ENCODE measurements at places on chromosomes 12 and 14. TPM values are rescaled to one million over a fixed set of nuclear protein-coding genes. Genes with fewer than 3 reads are reported as not detected.

GRCh38 chr14:31405599-31406232 lies 14.6 kb downstream of the HEATR5A start:
- no peak overlapping the region for H3K27ac ChIP-seq
- H3K27me3 ChIP-seq, result no peaks in the 10 kb centered on the region
- DNase-seq, result no peak
- peaks cover 6% of the 10 kb centered on the region for H3K4me1 ChIP-seq

GRCh38 chr12:110966081-110966760 lies 45.8 kb upstream of the MYL2 start:
- no peak for DNase-seq
- H3K36me3 ChIP-seq, result no peaks in the 10 kb centered on the region
- H3K4me1 ChIP-seq, result no peaks in the 10 kb centered on the region

DNA sequence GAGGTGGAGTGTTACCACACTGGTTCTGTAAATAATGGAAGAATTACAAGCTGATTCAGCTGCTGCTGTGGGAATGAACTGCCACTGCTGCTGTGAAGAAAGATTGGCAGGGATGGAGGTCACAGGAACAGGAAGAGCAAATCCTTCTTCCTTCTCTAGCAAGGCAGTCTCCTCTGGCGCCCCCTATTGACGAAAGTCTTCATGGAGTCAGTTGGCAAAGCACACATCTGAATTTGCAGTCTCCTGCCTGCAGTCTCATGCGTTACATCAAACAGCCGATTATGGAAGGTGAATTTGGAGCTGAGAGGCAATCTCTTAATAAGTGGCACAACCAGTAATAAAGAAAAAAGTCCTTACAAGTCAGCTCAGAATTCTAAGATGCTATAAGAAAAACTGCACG lies 106.0 kb upstream of the TMTC1 start:
- H3K27ac ChIP-seq, result no peak overlapping the region
- H3K4me1 ChIP-seq, result no peaks in the 10 kb centered on the region
- DNase-seq, result no peak
- no peaks in the 10 kb centered on the region for H3K36me3 ChIP-seq
- no peak overlapping the region for H3K4me3 ChIP-seq

KCNK10 gene
- not detected for total RNA-seq

PTPRQ gene
- not detected for total RNA-seq
